Immature natural killer cell (primary cell): ENCODE measurements at places on chromosomes 2 and 18. TPM values are rescaled to one million over a fixed set of nuclear protein-coding genes. Genes with fewer than 3 reads are reported as not detected.

SNTG2 gene
- polyA plus RNA-seq: not detected

DBI gene
- polyA plus RNA-seq: 730 TPM

DNAJC27 gene
- polyA plus RNA-seq: 2.1 TPM

DNA sequence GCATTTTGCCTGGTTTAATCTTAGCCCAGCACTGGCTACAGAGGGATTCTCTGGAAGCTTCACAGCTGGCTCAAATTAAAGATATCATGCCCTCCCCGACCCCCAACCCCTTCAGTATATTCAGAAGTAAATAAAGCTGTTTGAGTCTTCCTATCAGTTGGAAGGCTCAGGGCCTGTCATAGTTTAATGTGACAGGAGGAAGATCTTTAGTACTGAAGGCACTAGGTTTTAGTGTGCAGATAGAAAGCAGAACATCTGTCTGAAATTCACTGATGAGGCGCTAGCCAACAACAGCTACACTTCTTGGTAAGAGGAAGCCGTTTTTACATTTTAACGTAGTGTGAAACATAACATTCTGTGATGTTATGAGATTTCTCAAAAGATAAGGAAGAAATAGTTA lies 969.1 kb upstream of the CDH2 start:
- H3K27ac ChIP-seq: no peak overlapping the region
- no peak for DNase-seq
- no peak overlapping the region for H3K4me3 ChIP-seq
- H3K27me3 ChIP-seq: no peaks in the 10 kb centered on the region

- H3K4me1 ChIP-seq: no peaks in the 10 kb centered on the region
- H3K27me3 ChIP-seq: peaks cover 1% of the 10 kb centered on the region
- DNase-seq: no peak
- H3K36me3 ChIP-seq: no peaks in the 10 kb centered on the region
Measured at GRCh38 chr2:17413036-17413435, 105.2 kb downstream of the RAD51AP2 start.

DNA sequence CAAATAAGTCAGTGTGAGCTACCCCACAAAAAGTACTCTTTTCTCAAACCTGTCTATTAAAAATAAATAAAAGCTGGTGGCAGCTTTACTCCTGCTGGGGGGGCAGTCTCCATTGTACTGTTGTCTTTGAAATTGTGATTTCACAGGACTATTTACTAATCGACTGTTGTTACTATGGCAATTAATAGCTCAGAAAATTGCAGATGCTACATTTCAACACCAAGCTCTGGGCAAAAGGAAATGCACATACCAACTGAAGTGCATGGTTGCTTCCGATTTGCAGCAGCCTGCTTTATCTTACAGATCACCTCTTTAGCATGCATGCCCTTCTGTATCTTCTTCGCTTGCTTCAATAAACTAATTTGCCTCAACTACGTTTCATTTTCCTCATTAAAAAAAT lies 117.6 kb upstream of the DAPL1 start:
- no peak for DNase-seq
- H3K4me3 ChIP-seq: no peak overlapping the region
- no peaks in the 10 kb centered on the region for H3K27me3 ChIP-seq
- H3K36me3 ChIP-seq: peaks cover 11% of the 10 kb centered on the region

GRCh38 chr2:141062031-141062430 lies 1068.8 kb downstream of the LRP1B start:
- H3K4me3 ChIP-seq: no peak overlapping the region
- no peak overlapping the region for H3K27ac ChIP-seq
- no peaks in the 10 kb centered on the region for H3K4me1 ChIP-seq
- DNase-seq: no peak
- H3K36me3 ChIP-seq: no peaks in the 10 kb centered on the region
- H3K27me3 ChIP-seq: peaks cover 3% of the 10 kb centered on the region

ZNF385B gene
- polyA plus RNA-seq: not detected

DNA sequence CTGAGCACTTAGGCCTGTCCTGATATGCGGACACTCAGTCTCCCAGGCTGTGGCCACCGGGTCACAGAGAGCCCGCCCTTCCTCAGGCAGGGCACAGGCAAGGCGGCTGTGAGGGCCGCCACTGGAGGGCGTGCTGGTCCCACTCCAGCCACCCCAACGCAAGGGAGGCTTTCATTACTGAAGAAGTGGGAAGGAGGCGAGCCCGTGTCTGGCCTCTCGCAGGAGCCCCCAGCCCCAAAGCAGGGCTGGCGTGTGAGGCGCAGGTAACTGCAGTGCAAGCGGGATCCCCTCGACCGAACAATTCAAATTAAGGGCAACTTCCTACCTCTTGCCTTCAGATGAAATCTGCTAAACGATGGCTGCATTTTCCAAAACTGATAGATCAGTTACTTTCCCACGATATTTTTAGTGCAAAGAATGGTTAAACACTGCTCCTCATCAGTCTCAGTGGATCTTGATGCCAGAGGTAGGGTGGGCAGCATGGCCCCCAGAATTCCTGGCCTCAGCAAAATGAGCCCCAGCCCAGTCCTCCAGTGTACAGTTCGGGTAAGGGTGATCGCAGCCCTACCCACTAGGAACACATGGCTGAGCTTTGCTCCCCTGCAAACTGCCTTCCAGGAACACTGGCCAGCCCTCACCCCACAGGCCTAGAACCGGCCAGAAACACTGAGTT lies 97.2 kb downstream of the SEPTIN10 start:
- peaks cover 9% of the 10 kb centered on the region for H3K27me3 ChIP-seq
- no peak overlapping the region for H3K27ac ChIP-seq
- no peaks in the 10 kb centered on the region for H3K36me3 ChIP-seq
- no peak overlapping the region for H3K4me3 ChIP-seq
- peaks cover 13% of the 10 kb centered on the region for H3K4me1 ChIP-seq

ALLC gene
- polyA plus RNA-seq: not detected

GRCh38 chr2:238847419-238847801 lies 475 bp upstream of the TWIST2 start:
- no peaks in the 10 kb centered on the region for H3K4me1 ChIP-seq
- peaks cover 4% of the 10 kb centered on the region for H3K27me3 ChIP-seq
- no peak overlapping the region for H3K4me3 ChIP-seq
- no peaks in the 10 kb centered on the region for H3K36me3 ChIP-seq
- H3K27ac ChIP-seq: no peak overlapping the region

DNA sequence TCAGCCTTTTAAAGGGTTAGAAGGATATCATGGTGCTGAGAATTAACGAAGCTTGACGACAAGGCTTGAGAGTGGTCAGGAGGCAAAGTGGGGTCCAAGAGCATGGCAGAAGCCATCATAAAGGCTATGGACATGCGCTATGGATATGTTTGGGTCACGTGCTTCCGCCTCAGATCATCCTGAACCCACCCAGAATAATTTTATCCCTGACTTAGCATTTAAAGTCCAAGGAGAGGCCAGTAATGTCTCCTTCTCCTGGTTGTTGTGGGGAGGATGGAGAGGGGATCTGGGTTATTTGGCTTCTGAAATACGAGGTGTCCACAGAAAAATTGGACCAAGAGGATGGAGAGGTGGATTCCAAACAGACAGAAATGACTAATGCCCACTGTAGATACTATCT lies 38.8 kb upstream of the RBMS1 start:
- no peaks in the 10 kb centered on the region for H3K36me3 ChIP-seq
- no peak overlapping the region for H3K4me3 ChIP-seq
- H3K27ac ChIP-seq: no peak overlapping the region
- peaks cover 2% of the 10 kb centered on the region for H3K27me3 ChIP-seq
- H3K4me1 ChIP-seq: no peaks in the 10 kb centered on the region
- no peak for DNase-seq

DNA sequence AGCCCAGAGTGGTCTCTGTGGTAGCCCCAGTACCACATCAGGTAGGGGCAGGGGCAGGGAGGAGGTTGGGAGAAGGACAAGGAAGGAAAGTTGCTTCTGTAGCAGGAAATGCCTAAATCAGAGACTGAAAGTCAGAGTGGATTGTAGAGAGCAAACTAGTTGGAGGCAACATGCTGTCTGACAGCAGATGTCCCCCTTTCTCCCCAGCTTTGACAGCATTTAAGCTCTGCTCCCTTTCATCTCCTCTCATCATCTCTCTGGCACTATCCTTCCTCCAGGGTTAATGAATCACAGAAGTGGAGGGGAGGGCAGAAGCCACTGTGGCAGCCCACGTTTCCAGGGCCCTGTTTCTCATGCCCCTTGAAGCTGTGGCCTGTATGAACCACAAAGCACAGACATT lies 50.4 kb downstream of the BOD1L2 start:
- H3K4me3 ChIP-seq: no peak overlapping the region
- no peaks in the 10 kb centered on the region for H3K4me1 ChIP-seq
- no peak for DNase-seq
- H3K27ac ChIP-seq: no peak overlapping the region
- H3K36me3 ChIP-seq: no peaks in the 10 kb centered on the region

AQP12B gene
- not detected for polyA plus RNA-seq

DNA sequence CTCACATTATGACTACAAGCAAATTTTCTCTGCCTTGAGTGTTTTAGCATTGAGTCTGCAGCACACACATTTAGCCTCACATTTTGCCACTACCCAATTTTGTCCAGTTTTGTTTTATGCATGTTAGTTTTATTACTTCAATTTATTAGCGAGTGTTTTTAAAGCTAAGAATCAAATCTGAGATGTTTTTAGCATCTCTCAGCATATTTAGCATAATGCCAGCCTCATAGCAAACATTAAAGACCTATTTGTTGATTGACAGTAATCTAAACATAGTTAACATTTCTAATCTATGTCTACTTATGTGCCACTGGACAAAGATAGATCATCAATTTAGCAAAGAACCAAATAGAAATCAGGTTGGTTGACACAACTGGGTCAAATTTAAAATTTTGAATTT lies 94.1 kb upstream of the NXPH2 start:
- no peaks in the 10 kb centered on the region for H3K36me3 ChIP-seq
- no peaks in the 10 kb centered on the region for H3K27me3 ChIP-seq
- no peak overlapping the region for H3K27ac ChIP-seq
- DNase-seq: no peak
- no peak overlapping the region for H3K4me3 ChIP-seq
- H3K4me1 ChIP-seq: no peaks in the 10 kb centered on the region

DNA sequence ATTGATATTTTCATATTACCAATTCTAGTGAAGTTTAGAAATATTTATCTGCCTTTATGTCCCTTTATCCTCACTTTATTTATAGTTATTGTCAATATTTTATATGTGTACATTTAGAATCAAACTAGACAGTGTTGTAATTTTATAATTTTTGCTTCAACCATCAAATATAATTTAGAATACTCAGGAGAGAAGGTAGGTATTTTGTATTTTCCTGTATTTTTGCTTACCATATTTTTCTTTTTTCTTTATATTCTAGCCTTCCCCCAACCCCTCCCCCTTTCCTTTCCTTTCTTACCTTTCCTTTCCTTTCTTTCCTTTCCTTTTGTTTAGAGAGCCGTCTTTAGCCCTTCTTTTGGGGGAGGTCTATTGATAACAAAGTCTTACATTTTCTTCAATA lies 140.2 kb downstream of the LRRTM1 start:
- no peak for DNase-seq
- H3K27me3 ChIP-seq: peaks cover 2% of the 10 kb centered on the region
